ENCODE measurements at places on chromosomes 12 and 14. TPM values are rescaled to one million over a fixed set of nuclear protein-coding genes. Genes with fewer than 3 reads are reported as not detected.

The ETFBKMT gene
- 2.1 TPM for total RNA-seq

- peaks cover 54% of the 10 kb centered on the region for H3K36me3 ChIP-seq
- DNase-seq, result no peak
- no peak overlapping the region for H3K27ac ChIP-seq
- H3K27me3 ChIP-seq, result no peaks in the 10 kb centered on the region
- H3K4me1 ChIP-seq, result no peaks in the 10 kb centered on the region
- no peak overlapping the region for H3K4me3 ChIP-seq
Measured at GRCh38 chr14:64185184-64185583, 109.0 kb downstream of the ESR2 start.

DNA sequence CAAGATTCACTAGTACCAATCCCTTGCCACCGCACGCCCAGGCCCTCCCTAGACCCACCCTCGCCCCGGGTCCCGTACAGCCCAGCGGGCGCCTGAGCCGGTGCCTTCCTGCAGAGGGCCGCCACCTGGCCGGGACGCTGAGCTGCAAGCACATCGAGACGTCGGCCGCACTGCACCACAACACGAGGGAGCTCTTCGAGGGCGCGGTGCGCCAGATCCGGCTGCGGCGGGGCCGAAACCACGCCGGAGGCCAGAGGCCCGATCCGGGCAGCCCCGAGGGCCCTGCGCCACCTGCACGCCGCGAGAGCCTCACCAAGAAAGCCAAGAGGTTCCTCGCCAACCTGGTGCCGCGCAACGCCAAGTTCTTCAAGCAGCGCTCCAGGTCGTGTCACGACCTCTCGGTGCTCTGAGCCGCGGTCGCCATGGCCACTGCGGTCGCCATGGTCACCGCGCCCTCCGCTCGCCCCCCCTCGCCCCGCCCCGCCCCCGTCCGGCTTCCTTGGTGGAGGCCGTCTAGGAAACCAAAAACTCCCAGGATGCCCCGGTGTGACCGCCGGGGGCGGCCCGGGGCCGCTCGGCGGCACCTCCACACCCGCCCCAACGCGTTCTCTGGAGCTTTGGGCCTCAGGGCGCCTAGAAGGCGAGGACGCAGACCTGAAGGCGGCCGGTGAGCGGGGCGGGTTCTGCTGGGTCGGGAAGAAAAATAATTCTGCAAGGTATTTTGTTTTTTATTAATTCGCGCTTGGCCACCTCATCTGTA lies 3.7 kb downstream of the REM2 start:
- H3K27ac ChIP-seq, result peak overlapping the region; percentile 67
- H3K4me3 ChIP-seq, result peak overlapping the region; percentile 65
- H3K27me3 ChIP-seq, result no peaks in the 10 kb centered on the region
- H3K4me1 ChIP-seq, result peaks cover 60% of the 10 kb centered on the region

GRCh38 chr12:57549203-57549908 lies 488 bp upstream of the KIF5A start:
- H3K36me3 ChIP-seq, result no peaks in the 10 kb centered on the region
- H3K4me1 ChIP-seq, result peaks cover 26% of the 10 kb centered on the region
- no peak for DNase-seq
- H3K27ac ChIP-seq, result no peak overlapping the region

GRCh38 chr14:26594148-26594547 lies 3.7 kb downstream of the NOVA1 start:
- no peak for DNase-seq
- no peak overlapping the region for H3K27ac ChIP-seq
- peaks cover 15% of the 10 kb centered on the region for H3K27me3 ChIP-seq
- no peaks in the 10 kb centered on the region for H3K36me3 ChIP-seq

DNA sequence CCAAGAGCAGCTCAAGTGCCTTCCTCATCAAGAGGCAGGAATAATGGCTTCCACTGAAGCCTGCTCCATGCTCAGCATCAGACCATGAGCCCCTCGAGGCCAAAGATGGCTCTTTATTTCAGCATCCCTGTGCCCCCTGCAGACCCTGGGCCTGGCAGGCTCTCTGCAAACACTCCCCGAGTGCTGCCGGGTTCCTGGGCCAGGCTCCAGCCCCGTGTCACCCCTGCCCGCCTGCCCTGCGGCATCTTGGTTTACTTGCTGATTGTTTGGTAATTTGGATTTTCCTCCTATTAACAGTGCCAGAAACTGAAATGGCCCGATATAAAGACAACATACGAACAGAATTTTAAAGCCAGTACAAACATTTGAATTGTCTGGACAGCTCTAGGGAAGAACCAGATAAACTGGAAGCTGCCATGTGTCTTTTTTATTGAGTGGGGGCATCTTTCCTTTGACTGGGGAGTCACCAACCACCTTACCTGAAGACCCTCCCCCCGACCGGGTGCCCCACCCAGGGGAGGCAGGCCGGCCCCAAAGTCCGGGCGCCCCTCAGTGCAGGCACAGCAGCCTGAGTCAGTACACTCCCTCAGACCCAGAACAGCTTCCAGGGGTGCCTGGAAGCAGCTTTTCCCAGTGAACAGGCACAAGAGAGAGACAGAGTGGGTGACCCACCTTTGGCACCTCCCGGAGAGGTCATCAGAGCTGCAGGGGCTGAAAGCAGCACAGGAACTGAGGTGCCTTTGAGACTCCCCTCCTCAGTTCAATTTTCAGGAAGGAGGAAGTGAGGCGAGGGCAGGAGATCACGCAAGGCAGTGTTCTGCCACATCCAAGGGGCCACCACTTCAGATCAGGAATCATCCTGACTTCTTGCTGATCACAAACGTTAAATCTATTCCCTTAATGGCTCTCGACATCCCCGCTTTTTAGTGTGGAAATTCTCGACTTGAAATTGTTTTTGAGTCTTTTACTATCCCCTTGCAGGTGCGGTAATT lies 30.6 kb downstream of the ITPK1 start:
- H3K4me1 ChIP-seq, result peaks cover 42% of the 10 kb centered on the region
- no peaks in the 10 kb centered on the region for H3K27me3 ChIP-seq
- H3K27ac ChIP-seq, result no peak overlapping the region
- DNase-seq, result no peak
- H3K4me3 ChIP-seq, result no peak overlapping the region

DNA sequence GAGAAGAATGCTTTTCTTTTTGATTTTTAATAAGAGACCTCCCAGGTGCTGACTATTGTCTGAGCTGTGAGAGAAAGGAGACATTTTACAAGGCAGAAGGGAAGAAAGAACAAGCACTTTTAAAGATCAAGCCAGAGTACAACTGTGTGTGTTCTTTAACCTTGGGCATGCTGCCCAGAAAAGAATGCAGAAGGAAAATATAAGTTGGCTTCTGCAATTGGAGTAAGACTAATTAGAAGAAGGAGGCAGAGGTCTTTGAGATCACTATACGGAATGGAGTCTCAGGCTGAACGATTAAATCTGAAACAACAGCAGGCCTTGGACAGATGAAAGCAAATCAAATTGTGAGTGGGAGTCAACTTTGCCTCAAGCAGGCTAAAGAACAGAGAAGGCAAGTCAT lies 230.5 kb downstream of the ATP23 start:
- no peaks in the 10 kb centered on the region for H3K36me3 ChIP-seq
- H3K27ac ChIP-seq, result no peak overlapping the region
- no peak overlapping the region for H3K4me3 ChIP-seq
- H3K4me1 ChIP-seq, result no peaks in the 10 kb centered on the region
- H3K27me3 ChIP-seq, result peaks cover 13% of the 10 kb centered on the region
- no peak for DNase-seq

The GMPR2 gene
- 81.2 TPM for total RNA-seq

GRCh38 chr12:66154776-66155175 lies 15.0 kb downstream of the TMBIM4 start:
- H3K27ac ChIP-seq, result no peak overlapping the region
- no peaks in the 10 kb centered on the region for H3K27me3 ChIP-seq
- H3K36me3 ChIP-seq, result peaks cover 33% of the 10 kb centered on the region
- no peak overlapping the region for H3K4me3 ChIP-seq
- DNase-seq, result no peak

DNA sequence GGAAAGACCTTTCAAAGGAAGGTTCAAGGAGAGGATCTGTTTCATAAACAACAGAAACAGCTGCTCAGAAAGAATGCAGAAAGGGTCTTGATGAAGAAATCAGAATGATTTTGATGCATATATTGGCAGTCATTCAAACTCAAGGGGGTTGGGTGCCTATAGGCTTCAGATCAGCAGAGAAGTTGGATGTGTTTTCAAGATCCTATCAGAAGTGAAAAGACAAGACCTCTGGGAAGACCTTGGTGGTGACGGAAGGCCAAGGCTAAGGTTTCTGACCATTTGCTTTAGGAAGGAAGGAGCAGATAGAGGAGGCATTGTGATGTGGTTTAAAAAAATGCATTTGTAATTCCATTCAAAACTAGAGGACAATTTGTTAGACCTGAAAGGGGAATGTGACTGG lies 15.2 kb upstream of the PTPRB start:
- H3K27ac ChIP-seq, result no peak overlapping the region
- H3K4me1 ChIP-seq, result no peaks in the 10 kb centered on the region
- H3K27me3 ChIP-seq, result no peaks in the 10 kb centered on the region
- DNase-seq, result no peak
- no peak overlapping the region for H3K4me3 ChIP-seq

- H3K4me1 ChIP-seq, result peaks cover 8% of the 10 kb centered on the region
- DNase-seq, result peak; percentile 28
- H3K4me3 ChIP-seq, result no peak overlapping the region
- no peaks in the 10 kb centered on the region for H3K36me3 ChIP-seq
- no peaks in the 10 kb centered on the region for H3K27me3 ChIP-seq
Measured at GRCh38 chr12:67804168-67804567, 155.6 kb downstream of the DYRK2 start.

- H3K36me3 ChIP-seq, result no peaks in the 10 kb centered on the region
- no peaks in the 10 kb centered on the region for H3K4me1 ChIP-seq
- H3K4me3 ChIP-seq, result no peak overlapping the region
- DNase-seq, result no peak
- H3K27me3 ChIP-seq, result no peaks in the 10 kb centered on the region
- H3K27ac ChIP-seq, result no peak overlapping the region
Measured at GRCh38 chr14:38870296-38870836, 232.7 kb downstream of the SEC23A start.

DNA sequence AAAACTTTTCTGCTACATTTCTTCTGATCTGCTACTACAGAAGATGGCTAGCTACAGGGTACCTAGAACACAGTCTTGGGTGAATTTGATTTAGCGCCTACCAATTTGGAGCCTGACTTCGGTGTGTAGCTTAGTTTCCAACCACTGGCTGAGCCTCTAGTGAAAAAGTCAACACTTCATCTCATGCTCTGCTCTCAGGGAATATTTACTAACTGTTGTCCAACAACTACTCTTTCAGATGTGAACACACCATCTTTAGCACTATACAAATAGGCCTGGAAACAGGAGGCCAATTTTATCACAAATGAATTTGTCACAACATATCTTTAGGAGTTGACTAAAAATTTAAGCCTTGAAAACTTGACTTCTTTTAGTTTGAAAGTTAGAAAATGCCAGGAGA lies 167.9 kb downstream of the NELL2 start:
- H3K27me3 ChIP-seq, result no peaks in the 10 kb centered on the region
- DNase-seq, result no peak
- no peaks in the 10 kb centered on the region for H3K4me1 ChIP-seq
- H3K36me3 ChIP-seq, result no peaks in the 10 kb centered on the region

- DNase-seq, result no peak
- no peak overlapping the region for H3K4me3 ChIP-seq
- no peaks in the 10 kb centered on the region for H3K27me3 ChIP-seq
Measured at GRCh38 chr12:76765598-76765997, 1.7 kb downstream of the ZDHHC17 start.

The POTEG gene
- not detected for total RNA-seq

GRCh38 chr14:92459030-92459949 lies 54.3 kb upstream of the RIN3 start:
- H3K4me1 ChIP-seq, result peaks cover 47% of the 10 kb centered on the region
- no peak overlapping the region for H3K27ac ChIP-seq
- no peak for DNase-seq
- H3K36me3 ChIP-seq, result no peaks in the 10 kb centered on the region

GRCh38 chr12:57850854-57851430 lies 4.4 kb upstream of the CTDSP2 start:
- H3K4me3 ChIP-seq, result no peak overlapping the region
- H3K4me1 ChIP-seq, result peaks cover 24% of the 10 kb centered on the region
- H3K27ac ChIP-seq, result no peak overlapping the region
- H3K36me3 ChIP-seq, result no peaks in the 10 kb centered on the region
- no peak for DNase-seq

DNA sequence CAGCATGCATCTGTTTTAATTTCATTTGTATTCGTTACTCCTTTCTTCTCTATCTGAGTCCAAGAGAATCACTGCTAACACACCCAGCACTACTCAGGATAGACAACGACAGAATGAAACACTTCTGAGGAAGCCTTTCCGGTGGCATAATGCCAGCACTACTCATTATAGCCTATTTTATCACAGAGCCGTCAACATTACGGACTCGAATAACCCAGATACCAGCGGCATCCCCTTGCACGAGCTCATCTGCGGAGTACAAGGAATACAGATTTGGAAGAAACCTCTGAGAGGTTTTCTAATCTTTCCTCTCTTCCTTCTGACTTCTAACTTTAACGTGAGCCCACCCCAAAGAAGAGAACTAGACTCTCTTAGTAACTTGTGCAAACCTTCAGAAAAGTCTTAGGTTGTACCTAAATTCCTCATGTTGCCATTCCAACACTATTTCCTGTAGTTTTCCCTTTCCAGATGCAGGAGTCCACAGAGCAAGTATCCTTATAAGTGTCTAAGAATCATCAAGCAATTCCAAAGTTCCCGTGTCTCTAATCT lies 248.1 kb downstream of the APAF1 start:
- no peak overlapping the region for H3K4me3 ChIP-seq
- peaks cover 17% of the 10 kb centered on the region for H3K27me3 ChIP-seq
- H3K4me1 ChIP-seq, result no peaks in the 10 kb centered on the region
- no peak for DNase-seq
- H3K36me3 ChIP-seq, result no peaks in the 10 kb centered on the region
- H3K27ac ChIP-seq, result no peak overlapping the region

DNA sequence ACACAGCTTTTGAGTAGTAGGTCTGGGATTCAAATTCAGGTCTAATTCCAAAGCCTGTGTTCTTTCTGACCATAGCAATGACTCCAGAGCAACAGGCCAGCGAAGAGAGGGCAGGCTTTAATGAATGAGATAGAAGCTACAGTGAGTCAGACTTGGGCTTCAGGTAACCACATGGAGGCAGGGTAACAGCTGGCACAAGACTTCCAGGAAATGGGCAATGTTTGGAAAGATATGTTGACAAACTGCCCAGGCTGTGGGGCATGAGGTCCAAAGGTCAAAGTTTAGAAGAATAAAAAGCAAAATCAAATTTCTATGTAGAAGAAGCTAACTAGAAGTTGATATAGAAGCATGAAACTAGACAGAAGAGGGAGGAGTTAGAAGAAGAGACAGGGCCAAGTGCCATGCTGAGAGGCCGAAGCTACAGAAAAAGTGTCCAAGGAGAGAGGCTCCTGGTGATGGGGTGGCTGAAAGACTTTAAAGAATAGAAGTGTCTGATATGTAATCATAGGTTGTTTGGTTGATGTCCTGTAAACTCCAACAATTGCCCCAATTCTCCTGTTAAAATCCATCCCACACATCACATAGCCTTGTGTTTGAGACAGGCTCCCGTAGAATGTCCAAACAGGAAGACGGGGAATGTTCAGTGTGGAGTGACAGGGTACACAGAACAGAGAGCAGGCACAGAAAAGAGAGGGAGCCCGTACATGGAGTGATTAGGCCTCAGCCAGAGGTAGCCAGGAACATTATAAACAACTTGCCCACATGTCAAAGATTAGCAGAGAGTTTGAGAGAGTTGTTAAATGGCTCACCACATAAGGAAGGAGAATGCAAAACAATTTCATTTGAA lies 384.7 kb downstream of the CCDC91 start:
- H3K4me3 ChIP-seq, result no peak overlapping the region
- no peaks in the 10 kb centered on the region for H3K27me3 ChIP-seq
- no peak for DNase-seq
- no peaks in the 10 kb centered on the region for H3K36me3 ChIP-seq

The PPP4R4 gene
- 0.54 TPM for total RNA-seq

Data from T-cell (primary cell).